ENCODE measurements at places on chromosomes 1 and 21.

- no peak for DNase-seq
Observed at GRCh38 chr1:218804014-218804785, 369.5 kb upstream of the LYPLAL1 start.

GRCh38 chr1:92475029-92475428 lies 11.7 kb downstream of the GFI1 start:
- no peak for DNase-seq

- DNase-seq: no peak
Observed at GRCh38 chr21:44286716-44287632, 1.3 kb downstream of the AIRE start.

GRCh38 chr1:91278754-91279153 lies 125.9 kb downstream of the HFM1 start:
- no peak for DNase-seq

- DNase-seq: no peak
Observed at GRCh38 chr1:205980237-205980870, 22.8 kb downstream of the RAB7B start.

- DNase-seq: no peak
Observed at GRCh38 chr21:35885942-35886541, 174.3 kb downstream of the SETD4 start.

DNA sequence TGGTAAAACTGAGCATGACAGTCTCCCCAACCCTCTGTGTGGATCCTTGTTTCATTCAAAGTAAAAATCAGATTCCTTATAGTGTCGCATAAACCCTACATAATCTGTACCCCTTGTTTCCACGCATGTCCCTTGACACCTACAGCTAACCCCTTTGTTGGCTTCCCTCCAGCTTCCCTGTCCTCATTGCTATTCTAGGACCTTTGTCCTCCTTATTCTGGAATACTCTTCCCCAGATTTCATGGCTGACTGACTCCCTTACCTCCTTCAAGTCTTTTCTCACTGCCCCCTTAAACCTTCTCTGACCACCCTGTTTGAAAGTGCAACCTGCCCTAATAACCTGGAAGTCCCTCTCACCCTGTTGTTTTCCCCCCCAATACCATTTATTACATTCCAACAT lies 4.0 kb downstream of the RNF11 start:
- DNase-seq: no peak

- DNase-seq: peak; percentile 76
Observed at GRCh38 chr1:3453203-3453761, 1.2 kb upstream of the ARHGEF16 start.

DNA sequence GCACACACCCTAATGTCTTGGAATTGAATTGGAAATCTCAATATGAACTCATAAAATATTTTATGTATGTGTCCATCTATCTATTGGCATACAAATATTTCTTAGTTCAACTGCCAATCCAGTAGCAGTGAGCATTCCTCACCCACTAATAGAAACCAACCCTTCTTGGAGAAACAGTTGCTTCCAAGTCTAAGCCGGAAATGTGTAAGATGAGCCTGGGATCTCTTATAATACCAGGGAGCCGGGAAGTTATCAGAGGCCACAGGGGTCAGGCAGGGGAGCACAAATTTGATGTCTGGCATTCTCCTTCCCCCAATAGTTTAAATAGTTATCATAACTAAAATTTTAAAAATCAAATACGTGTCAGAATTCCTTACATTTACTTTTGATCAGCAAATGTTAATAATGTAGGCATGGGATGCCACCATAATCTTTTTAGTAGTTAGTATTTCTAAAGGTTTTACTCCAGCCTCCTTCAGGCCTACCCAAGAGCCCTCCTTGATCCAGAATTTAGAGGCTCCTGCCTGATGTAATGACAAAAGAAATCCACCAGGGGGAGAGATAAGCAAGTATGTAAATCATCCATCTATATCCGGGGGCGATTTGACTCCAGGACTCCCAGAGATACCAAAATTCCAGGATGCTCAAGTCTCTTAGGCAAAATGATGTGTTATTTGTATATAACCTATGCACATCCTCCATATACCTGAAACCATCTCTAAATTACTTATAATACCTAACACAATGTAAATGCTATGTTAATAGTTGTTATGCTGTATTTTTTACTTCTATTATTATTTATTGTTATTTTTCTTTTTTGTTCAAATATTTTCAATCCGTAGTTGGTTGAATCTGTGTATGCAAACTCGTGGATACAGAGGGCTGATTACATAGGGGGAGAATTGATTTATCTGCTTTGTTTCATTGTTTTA lies 218.7 kb upstream of the COA6 start:
- no peak for DNase-seq

GRCh38 chr1:197305925-197306324 lies 37.9 kb downstream of the CRB1 start:
- DNase-seq: no peak

DNA sequence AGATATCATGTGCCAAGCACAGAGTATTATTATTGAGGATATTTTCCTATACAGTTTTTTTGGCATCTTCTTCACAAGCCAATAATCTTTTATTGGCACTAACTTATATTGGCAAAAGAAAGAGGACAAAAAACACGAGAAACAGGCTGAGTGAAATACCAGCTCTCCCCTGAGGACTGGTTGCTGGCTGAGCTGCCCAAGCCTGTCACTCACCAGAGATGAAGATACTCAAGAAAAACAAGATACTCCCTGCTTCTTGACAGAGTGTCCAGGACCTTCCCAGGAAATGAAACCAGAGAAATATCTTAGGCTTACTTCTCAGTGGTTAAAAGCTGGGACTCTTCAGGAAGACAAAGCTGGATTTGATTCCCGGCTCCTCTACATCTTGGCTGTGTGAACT lies 35.9 kb upstream of the ATP1B1 start:
- no peak for DNase-seq

- no peak for DNase-seq
Observed at GRCh38 chr1:180233191-180234011, 3.3 kb downstream of the LHX4 start.

DNA sequence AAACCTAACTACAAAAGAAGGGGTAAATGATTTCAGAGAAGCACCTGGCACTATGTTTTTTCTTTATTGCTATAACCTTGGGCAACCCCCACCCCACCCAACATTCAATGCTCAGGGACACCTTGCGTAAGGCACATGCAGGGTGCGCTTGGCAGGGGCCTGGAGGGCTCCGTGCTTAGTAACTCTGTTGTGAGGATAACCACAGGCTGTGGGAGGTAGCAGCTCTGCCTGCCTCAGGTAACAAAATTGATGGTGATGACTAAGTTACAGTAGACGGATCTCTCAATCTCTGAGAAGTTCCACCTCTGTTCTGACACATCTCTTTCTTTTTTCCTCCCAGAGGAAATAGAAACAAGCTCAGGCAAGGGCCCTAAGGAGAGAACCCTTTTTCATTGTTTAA lies 8.7 kb upstream of the CCN1 start:
- DNase-seq: no peak
